ENCODE measurements at places on chromosomes 16 and 17.
A peak's percentile ranks its signal among the peaks of the same experiment; 100 is the strongest.

DNA sequence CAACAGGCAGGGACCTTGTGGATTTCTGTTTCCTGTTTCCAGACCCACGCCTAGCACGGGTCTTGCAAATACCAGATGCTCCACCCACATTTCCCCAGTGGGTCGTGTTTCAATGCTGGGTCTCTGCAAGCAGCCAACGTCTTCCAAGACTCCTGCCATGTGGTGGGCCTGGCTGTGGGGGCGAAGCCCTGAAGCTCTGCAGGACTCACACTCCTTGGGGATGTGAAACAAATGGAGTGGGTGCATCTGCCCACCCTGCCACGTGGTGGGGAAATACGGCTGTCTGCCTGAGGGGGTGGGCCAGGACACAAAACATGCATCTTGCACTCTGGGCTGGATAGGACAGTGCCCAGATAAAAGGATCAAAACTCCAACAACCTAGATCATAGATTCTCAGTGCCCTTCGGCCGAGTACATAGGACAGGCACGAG lies 32.6 kb downstream of the FA2H start:
- DNase-seq: no peak

DNA sequence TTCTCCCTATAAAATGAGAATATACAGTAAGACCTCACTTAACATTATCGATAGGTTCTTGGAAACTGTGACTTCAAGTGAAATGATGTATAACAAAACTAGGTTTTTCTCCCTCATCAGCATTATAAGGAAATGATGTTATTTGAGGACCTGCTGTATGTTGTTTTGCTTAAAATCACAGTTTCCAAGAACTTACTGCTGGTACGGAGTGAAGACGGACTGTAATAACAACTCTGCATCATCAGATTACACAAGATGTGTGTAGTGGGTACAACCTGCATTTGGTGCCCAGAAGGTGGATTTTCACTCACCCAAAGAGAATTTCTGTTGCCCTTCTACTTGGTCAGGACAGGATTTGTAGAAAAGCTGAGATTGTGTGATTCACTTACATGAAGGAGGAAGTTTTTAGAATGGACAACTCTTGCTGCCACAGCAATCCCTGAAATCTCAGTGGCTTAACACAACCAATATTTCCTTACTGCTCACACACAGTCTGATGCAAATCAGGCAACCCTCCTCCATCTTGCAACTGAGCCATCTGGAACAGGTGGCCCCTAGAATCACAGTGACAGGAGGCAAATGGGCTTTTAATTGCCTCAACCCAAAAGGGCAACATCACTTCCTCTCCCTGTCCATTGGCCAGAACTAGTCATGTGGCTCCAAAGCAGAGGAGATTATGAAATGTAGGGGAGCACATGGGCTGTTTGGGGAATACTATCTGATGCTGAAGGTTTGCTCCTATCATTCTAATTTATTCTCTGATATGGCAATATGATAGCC lies 67.6 kb upstream of the CACNG5 start:
- no peak for DNase-seq

GRCh38 chr17:74678541-74678940 lies 34.2 kb downstream of the CD300LF start:
- DNase-seq: no peak

DNA sequence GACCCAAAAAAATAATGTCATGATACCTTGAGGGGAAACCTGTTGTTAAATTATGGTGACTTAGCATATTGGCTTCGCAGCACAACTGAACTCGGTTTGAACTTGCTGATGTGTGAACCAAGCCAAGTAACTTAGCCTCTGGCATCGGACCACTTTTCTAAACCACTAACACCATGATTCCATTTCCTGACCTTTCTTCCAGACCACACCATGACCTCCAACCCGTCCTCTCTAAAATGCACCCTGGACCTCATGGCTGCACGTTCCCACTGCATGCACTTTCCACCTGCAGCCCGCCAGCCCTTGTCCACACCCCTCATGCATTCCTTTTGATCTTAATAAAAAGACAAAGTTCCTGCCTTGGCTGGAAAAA lies 29.3 kb downstream of the DYNLRB2 start:
- DNase-seq: no peak

GRCh38 chr17:35799942-35800341 lies 4.5 kb upstream of the MMP28 start:
- peak; percentile 72 for DNase-seq

DNA sequence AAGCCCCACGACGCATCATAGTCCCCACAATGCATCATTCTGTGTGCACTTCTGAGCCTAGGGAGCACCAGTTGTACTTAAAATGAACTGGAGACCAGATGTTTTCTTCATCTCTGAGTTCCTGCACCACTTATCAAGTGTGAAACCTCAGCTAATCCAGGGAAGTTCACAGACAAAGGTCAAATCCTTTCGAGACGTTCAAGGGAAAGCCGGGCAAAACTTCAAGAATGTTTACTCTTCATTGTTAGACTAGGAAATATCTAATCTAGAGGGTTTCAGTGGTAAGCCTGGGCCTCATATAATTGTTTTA lies 4.6 kb upstream of the PMP22 start:
- no peak for DNase-seq

- no peak for DNase-seq
Measured at GRCh38 chr16:79805621-79806020, 205.1 kb upstream of the MAF start.

- DNase-seq: no peak
Measured at GRCh38 chr16:27761816-27762215, 211.9 kb downstream of the KATNIP start.

GRCh38 chr16:30874244-30874820 lies 19.5 kb downstream of the BCL7C start:
- DNase-seq: no peak

DNA sequence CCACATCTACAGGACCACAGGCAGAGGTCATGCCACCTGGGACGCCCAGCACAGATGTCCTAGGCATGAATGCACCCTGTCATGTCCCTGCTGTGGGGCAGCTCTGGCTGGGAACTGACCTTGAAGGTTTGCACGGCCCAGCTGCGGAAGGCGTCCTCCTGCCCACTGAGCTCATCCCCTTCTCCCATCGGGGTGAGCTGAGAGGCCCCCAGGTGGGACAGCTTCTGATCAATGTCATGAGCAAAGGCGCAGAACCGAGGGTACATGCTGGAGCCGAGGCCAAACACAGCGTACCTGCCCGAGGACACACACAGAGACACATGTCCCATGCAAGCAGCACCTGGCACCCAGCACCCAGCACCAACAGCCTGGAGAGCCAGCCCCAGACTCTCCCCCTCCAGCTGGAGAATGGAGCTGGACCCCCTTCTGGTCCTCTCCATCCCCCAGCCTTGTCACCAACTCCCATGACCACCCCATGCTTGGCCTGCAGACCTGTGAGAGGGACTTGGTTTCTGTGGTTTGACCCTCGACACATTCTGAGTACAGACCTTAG lies 31.4 kb downstream of the NOS2 start:
- DNase-seq: no peak

- DNase-seq: no peak
Measured at GRCh38 chr16:19911204-19911603, 26.6 kb upstream of the GPRC5B start.

DNA sequence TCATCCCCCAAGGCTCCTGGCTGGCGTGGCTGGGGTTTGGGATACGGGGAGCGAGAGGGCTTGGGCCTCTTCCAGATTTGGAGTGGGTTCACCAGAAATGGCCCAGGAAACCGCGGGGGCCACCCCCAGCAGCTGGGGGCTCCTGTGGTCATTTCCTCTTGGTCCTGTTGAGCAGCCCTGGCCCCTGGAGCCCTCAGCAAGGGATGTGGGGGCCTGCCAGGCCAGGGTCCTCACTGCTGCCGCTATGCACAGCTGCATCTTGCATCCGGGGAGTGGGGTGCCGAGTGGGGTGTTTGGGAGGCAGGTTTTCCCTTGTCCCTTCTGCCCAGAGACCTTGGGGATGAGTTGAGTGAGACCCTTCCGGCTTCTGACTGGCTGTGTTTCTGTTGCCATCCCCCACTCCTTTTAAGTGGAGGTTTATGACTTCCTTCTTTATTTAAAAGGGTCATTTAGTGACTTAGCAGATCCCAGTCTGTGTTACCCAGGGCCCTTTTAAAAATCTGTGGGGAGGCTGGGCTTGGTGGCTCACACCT lies 319.8 kb downstream of the SEC14L1 start:
- DNase-seq: no peak

GRCh38 chr17:32629563-32630190 lies 142.9 kb downstream of the CDK5R1 start:
- DNase-seq: no peak

DNA sequence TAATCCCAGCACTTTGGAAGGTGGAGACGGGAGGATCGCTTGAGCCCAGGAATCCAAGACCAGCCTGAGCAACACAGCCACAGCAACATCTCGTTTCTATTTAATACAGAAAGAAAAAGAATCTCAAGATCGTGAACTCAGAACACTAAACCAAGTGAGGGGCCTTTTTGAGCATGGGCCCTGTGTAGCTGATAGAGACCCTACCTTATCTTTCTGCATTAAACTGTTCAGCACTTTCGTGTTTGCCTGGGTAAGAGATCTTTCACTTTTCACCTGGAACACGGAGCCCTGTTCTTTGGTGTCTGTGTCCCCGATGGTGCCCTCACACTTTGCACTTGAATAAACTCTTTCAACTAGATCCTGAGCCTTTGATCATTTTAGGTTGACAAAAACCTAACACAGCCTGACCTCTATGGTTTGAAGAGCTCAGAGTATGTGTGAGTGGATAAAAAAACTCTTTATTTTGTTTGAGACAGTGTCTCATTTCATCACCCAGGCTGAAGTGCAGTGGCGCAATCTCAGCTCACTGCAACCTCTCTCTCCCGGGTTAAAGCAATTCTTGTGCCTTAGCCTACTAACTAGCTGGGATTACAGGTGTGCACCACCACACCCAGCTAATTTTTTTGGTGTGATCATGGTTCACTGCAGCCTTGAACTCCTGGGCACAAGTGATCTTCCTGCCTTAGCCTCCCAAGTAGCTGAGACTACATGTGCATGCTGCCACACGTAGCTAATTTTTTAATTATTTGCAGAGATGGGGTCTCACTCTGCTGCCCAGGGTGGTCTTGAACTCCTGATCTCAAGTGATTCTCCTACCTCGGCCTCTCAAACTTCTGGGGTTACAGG lies 83.8 kb upstream of the GRIN2A start:
- DNase-seq: no peak

GRCh38 chr17:3667366-3668278 lies 756 bp downstream of the TAX1BP3 start:
- DNase-seq: peak; percentile 40

DNA sequence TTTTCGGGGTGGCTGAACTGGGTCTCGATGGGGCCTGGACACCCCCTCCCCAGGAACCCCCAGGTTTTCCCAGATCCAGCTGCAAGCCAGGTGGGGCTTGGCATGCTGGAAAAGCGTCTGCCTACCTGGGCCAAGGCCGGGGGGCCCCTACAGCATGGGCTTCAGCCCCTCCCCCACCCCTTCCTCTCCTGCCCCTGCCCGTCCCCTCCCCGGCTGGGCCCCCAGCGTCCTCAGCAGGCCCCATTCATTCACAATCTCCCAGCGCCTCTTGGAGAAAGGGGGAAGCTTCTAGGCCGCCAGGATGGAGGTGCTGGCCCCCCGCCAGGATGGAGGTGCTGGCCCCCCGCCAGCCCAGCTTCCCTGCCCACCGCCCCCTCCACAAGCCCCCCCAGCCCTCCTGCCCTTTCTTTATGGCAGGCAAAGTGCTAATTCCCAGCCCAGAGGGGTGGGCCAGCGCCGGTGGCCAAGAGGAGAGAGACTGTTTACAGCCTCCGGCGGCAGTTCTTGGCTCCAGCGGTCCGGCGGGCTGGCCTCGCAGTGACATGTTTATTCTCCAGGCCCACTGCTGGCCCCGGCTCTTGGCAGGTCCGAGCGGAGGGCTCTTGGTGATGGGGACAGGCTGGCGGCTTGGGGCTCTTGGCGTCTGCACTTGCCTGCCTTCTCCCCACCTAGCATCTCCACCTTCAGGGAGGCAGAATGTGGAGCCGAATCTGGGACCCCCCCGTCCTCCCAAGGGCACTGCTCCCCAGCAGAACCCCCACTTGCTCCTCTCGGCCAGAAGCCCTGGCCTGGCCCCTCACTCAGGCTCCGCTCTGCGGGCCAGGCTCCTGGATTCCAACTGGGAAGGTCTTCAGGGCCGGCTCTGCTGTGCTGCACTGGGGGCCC lies 94.4 kb upstream of the CIBAR2 start:
- peak; percentile 71 for DNase-seq

GRCh38 chr17:79674506-79675412 lies 56.0 kb upstream of the ENPP7 start:
- no peak for DNase-seq

DNA sequence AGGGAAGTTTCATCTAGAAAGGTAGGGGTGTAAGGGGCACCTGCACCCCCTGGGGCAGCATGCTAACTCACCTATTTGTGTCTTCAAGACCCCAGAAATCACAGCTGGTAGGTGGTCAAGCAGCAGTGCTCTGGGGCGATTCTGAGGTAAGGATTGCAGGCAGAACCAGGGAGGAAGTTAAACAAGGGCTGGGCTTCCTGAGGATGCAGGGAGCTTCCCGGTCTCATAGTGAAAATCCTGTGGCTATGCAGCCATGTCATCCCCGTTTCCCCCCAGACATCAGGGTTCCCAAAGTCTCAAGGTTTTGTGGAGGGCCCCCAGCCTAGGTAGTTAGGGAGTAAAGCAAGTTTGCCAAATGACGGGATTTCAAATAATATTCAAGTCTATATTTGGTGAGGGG lies 78.5 kb downstream of the C16orf78 start:
- no peak for DNase-seq

DNA sequence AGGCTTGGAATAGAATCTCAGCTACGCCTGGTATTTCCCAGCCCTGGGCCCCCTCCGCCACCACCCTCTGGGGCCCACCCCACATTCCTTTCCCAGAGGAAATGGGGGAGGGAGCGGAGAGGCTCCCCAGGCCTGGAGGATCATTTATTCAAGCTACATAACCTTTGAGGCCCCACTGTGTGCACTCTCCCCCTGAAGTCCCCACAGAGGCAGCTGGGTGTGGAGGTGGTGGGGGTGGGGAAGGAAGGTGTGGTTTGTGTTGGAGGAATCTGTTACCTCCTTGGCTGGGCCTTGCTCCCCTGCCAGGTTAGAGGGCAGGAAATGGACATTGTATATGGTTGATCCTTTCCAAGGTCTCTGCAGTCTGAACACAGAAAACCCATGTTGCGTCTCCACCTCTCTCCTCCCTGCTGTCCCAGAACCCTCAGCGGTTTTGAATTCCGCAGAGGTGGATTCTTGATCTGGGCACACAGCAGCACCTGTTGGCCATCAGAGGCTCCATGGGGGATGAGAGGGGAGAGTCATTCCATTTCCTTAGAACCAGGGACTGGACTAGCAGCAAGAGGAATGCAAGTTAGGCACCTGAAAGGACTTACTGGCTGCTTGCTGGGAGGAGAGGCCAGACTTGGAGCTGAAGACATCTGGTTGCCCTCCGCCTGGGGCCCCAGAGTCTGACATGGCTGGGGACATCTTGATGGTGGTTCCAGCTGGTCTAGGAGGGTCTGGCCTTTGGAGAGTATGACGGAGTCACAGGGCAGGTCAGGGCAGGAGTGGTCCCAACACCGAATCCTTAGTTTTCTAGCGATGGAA lies 23.0 kb downstream of the ARHGAP23 start:
- no peak for DNase-seq

DNA sequence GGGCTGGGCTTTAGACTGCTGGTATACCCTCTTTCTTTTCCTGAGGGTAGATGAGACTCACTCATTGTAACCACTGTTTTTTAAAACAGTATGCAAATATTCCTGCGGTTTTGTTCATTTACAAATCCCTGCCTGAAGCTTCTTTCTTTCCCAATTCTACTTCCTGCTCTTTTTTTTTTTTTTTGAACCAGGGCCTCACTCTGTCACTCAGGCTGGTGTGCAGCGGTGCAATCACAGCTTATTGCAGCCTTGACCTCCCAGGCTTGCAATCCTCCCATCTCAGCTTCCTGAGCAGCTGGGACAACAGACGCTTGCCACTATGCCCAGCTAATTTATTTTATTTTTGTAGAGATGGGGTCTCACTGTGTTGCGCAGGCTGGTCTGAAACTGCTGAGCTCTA lies 8.0 kb upstream of the SULT1A1 start:
- no peak for DNase-seq

Data from amygdala (tissue), 56 donors.